ENCODE measurements at places on chromosomes 3 and 15.

GRCh38 chr3:55765398-55765797 lies 278.3 kb upstream of the WNT5A start:
- no peak overlapping the region for H3K27ac ChIP-seq
- no peak for DNase-seq
- H3K36me3 ChIP-seq, result no peaks in the 10 kb centered on the region
- H3K4me1 ChIP-seq, result no peaks in the 10 kb centered on the region

- H3K27me3 ChIP-seq, result peaks cover 6% of the 10 kb centered on the region
- DNase-seq, result no peak
- H3K27ac ChIP-seq, result peak overlapping the region; percentile 87
- peaks cover 12% of the 10 kb centered on the region for H3K36me3 ChIP-seq
- H3K4me3 ChIP-seq, result peak overlapping the region; percentile 90
Measured at GRCh38 chr3:49020330-49021212, 1.4 kb upstream of the NDUFAF3 start.

- no peak overlapping the region for H3K27ac ChIP-seq
- peaks cover 3% of the 10 kb centered on the region for H3K27me3 ChIP-seq
- no peaks in the 10 kb centered on the region for H3K4me1 ChIP-seq
- DNase-seq, result no peak
- H3K36me3 ChIP-seq, result no peaks in the 10 kb centered on the region
Measured at GRCh38 chr15:81856634-81857026, 189.2 kb downstream of the MEX3B start.

- H3K4me3 ChIP-seq, result no peak overlapping the region
- no peak overlapping the region for H3K27ac ChIP-seq
- DNase-seq, result no peak
- H3K36me3 ChIP-seq, result no peaks in the 10 kb centered on the region
Measured at GRCh38 chr3:126665221-126665936, 10.5 kb upstream of the TXNRD3 start.

GRCh38 chr15:53453253-53454105 lies 306.0 kb downstream of the WDR72 start:
- no peak overlapping the region for H3K27ac ChIP-seq
- no peaks in the 10 kb centered on the region for H3K4me1 ChIP-seq
- H3K36me3 ChIP-seq, result no peaks in the 10 kb centered on the region
- H3K4me3 ChIP-seq, result no peak overlapping the region
- DNase-seq, result no peak
- H3K27me3 ChIP-seq, result peaks cover 7% of the 10 kb centered on the region

GRCh38 chr3:127409421-127410136 lies 121.7 kb upstream of the PRR20G start:
- no peak for DNase-seq
- H3K27ac ChIP-seq, result no peak overlapping the region
- no peaks in the 10 kb centered on the region for H3K4me1 ChIP-seq
- H3K27me3 ChIP-seq, result peaks cover 2% of the 10 kb centered on the region

DNA sequence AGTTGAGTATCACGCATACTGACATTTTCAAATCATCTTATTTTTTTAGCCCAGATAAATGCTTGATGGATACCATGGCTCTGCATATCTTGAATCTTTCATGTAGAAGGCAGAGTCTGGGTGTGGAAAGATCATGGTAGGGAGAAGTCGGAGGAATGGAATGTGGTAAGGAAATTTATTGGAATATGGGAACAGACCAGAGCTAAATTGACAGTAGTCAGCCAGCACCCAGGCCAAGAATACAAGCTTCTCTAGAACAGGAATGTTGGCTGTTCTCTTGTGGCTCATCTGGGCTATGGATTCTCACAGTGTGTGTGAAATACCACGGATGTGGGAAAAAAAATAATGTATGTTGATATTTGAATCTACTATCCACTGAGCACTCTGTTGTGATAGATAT lies 305.7 kb upstream of the COL8A1 start:
- no peak overlapping the region for H3K4me3 ChIP-seq
- H3K4me1 ChIP-seq, result no peaks in the 10 kb centered on the region
- H3K27me3 ChIP-seq, result no peaks in the 10 kb centered on the region
- H3K36me3 ChIP-seq, result no peaks in the 10 kb centered on the region

- H3K27me3 ChIP-seq, result no peaks in the 10 kb centered on the region
- no peak overlapping the region for H3K4me3 ChIP-seq
- no peak for DNase-seq
- no peaks in the 10 kb centered on the region for H3K36me3 ChIP-seq
- H3K27ac ChIP-seq, result no peak overlapping the region
- H3K4me1 ChIP-seq, result no peaks in the 10 kb centered on the region
Measured at GRCh38 chr15:76177491-76178040, 117.8 kb downstream of the TMEM266 start.

GRCh38 chr15:84081391-84082168 lies 154.0 kb upstream of the GOLGA6L4 start:
- H3K27me3 ChIP-seq, result peaks cover 19% of the 10 kb centered on the region
- no peak overlapping the region for H3K27ac ChIP-seq
- DNase-seq, result no peak
- no peaks in the 10 kb centered on the region for H3K36me3 ChIP-seq

DNA sequence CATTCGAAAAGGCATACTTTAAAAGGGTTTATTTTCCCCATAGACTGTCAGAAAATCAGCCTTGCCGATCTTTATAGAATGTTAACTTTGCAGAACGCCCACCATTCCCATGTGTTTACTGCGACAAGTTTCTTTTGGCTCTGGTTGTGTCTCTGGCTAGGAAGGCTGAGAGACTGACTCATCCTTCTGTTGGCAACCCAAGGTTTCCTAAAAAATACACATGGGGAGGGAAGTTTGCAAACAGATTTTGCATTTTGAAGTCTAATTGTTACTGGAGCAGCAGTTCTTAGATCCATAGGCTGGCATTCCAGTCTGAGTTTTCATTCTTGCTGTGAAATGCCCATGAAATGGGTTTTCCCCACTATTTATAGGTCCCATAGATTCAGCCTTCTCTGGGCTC lies 37.9 kb upstream of the MINAR1 start:
- H3K27me3 ChIP-seq, result peaks cover 6% of the 10 kb centered on the region
- no peak overlapping the region for H3K4me3 ChIP-seq
- H3K27ac ChIP-seq, result no peak overlapping the region
- H3K36me3 ChIP-seq, result peaks cover 8% of the 10 kb centered on the region
- no peak for DNase-seq
- no peaks in the 10 kb centered on the region for H3K4me1 ChIP-seq

DNA sequence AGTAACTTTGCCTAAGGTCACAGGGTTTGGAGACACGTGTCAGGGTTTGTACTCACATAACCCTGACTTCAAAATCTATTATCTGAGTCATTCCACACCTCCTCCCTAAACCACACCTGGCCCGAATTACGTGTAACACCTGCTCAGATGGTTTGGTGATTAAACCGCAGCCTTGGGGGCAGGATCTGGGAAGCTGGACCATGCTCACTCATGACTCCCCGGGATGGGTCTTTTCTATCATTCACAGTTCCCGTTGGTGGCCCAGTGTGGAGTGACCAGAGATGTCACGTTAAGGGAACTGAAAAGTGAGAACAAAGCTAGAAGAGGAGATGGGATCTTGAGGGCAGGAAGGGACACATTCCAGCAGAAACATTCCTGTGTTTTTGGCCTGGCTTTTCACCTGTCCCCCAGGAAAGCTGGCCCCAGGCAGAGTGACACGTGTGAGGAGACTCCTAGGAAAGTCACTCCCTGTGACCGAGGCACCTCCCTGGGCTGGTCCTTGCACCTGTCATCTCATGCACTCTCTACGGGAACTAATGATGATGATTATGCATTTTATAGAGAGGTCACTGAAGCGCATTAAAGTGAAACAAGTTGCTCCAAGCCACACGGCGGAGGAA lies 75.4 kb upstream of the POMGNT2 start:
- peak overlapping the region; percentile 82 for H3K4me3 ChIP-seq
- peak overlapping the region; percentile 91 for H3K27ac ChIP-seq
- no peaks in the 10 kb centered on the region for H3K27me3 ChIP-seq
- H3K4me1 ChIP-seq, result peaks cover 50% of the 10 kb centered on the region
- peak; percentile 45 for DNase-seq

GRCh38 chr15:77748078-77749064 lies 115.7 kb upstream of the LINGO1 start:
- no peak for DNase-seq
- no peak overlapping the region for H3K27ac ChIP-seq
- no peaks in the 10 kb centered on the region for H3K36me3 ChIP-seq
- no peaks in the 10 kb centered on the region for H3K4me1 ChIP-seq

DNA sequence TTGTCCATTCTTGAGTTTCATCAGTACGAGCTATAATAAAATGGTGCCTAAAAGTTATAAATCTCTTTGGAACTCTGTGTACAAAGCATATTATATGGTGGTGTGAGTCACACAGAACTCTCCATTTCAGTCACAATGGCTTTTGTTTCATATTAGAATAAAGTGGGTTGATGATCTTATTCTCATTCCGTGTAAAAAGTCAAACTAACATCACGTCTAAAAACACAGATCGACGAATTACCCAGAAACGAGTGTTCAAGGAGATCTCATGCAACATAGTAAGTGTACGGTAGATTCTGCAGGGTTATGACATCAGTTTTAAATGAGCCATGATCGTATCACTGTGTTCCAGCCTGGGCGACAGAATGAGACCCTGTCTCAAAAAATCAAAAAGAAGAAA lies 122.4 kb downstream of the FOXP1 start:
- no peak for DNase-seq
- no peaks in the 10 kb centered on the region for H3K27me3 ChIP-seq
- peaks cover 13% of the 10 kb centered on the region for H3K36me3 ChIP-seq

All from immature natural killer cell (primary cell).